ENCODE measurements at places on chromosomes 3 and 15.

GRCh38 chr3:163132111-163132510 lies 1635.5 kb downstream of the OTOL1 start:
- DNase-seq, result no peak

DNA sequence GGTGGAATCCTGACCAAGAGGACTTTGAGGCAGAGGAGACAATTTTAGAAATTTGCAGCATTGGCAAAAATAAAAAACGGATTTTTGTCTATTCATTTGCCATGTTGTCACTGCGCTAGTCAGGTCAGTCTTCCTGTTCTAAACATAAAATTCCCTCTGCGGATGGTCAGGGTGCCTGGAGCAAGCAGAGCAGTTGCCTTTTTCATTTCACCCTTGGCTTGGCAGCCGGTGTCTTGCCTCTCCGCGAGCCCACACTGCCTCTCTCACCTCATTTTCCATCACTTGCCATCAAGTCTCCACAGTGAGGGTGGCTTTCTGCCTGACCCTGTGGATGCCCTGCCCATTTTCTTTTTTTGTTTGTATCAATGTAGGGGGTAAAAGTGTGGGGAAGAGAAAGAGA lies 396.1 kb downstream of the LRTM1 start:
- no peak for DNase-seq

GRCh38 chr15:39451121-39451688 lies 129.7 kb upstream of the THBS1 start:
- no peak for DNase-seq

DNA sequence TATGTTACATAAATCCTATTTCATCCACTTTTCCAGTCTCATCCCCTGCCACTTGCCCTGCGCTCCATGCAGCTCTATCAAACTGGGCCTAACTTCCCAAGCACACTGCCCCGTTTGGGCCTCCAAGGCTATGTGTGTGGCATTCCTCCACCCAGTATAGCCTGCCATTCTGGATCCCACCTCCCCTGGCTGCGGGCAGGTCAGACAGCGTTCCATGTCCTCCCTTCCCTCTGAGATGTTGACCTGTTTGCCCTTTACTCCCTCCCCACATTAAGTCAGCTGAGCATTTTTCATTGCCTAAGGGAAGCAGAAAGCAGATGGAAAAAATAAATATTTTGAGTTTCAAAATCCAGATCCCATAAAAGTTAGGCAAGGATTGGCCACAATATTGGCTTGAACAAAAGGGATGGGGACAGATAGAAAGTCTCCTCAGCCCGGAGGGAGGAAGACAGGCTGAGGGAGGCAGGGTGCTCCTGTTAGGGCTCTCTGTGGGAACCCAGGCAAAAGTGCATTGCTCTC lies 73.3 kb downstream of the CYP19A1 start:
- DNase-seq, result no peak

DNA sequence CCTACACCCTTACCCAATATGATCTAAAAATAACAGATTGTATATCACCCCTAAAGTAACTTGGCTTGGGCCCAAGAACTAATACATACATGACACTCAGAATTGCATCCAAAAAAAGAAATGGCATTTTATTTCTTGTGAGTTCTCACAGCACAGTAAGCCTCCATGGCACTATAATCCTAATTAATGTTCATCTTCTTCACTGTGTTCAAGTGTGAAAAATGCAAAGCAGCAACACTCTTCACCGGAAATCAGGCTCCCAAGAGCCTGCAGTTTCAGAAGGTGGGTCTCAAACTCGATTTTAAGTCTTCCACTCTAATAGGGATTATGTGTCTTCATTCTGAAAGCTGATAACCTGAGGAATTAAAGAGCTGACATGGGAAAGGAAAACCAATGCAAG lies 142.8 kb upstream of the TSC22D2 start:
- no peak for DNase-seq

DNA sequence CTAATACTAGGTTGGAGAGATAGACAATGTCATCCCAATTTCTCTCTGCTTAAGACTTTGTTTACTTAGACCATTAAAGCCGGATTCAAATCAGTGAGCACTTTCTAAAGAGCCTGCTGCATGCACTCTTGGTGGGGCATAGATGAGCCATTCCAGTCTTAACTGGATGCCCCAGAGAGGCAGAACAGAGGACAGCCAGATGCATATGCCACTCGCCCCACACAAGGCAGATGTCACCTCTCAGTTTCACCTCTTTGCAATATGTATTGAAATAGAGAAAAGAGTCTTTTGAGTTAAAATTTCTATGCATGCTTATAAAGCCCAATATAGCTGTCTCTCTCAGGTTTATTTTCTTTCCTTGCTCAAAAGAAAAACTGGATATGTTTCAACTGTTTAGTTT lies 89.5 kb downstream of the LARS2 start:
- no peak for DNase-seq

- DNase-seq, result no peak
Observed at GRCh38 chr15:42306681-42307080, 33.4 kb upstream of the TMEM87A start.

GRCh38 chr15:93283854-93284253 lies 194.8 kb upstream of the RGMA start:
- DNase-seq, result no peak
